M059J (cell line): ENCODE measurements at places on chromosomes 16 and 17.

GRCh38 chr16:70453892-70454221, 538 bp upstream of the FCSK start:
- DNase-seq = no peak

- no peak for DNase-seq
Observed at GRCh38 chr16:9499941-9500593, 408.6 kb downstream of the HAPSTR1 start.

GRCh38 chr16:57970970-57971369, at the start of gene CNGB1:
Gene CNGB1 (minus strand): TSS chr16:57971128. CDS start chr16:57967286, 3,842 bp downstream.
- no peak for DNase-seq

DNA sequence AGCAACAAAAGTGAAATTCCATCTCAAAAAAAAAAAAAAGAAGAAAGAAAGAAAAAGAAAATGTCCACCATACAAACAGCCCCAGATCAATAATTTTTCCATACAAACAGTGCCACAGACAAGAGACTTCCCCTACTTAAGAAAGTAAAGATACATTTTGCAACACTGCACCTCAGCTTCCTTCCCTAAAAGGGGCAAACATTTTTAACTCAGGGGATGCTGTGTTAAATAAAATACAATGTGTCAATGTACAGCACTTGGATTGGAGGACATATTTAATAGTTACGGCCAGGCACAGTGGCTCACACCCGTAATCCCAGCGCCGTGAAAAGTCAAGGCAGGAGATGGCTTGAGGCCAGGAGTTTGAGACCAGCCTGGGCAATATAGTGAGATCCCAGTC, 22.3 kb downstream of the MYH11 start:
- no peak for DNase-seq

GRCh38 chr16:65121870-65122723, at the start of gene CDH11:
Gene CDH11 (minus strand): TSS chr16:65122063. CDS start chr16:65004869, 117,194 bp downstream.
- DNase-seq = peak; percentile 80
